Central memory CD4-positive, alpha-beta T cell (primary cell): ENCODE measurements at places on chromosomes 2 and 18.

- DNase-seq, result no peak
These were observed 272.4 kb downstream of the RND3 start for GRCh38 chr2:150215041-150215440.

DNA sequence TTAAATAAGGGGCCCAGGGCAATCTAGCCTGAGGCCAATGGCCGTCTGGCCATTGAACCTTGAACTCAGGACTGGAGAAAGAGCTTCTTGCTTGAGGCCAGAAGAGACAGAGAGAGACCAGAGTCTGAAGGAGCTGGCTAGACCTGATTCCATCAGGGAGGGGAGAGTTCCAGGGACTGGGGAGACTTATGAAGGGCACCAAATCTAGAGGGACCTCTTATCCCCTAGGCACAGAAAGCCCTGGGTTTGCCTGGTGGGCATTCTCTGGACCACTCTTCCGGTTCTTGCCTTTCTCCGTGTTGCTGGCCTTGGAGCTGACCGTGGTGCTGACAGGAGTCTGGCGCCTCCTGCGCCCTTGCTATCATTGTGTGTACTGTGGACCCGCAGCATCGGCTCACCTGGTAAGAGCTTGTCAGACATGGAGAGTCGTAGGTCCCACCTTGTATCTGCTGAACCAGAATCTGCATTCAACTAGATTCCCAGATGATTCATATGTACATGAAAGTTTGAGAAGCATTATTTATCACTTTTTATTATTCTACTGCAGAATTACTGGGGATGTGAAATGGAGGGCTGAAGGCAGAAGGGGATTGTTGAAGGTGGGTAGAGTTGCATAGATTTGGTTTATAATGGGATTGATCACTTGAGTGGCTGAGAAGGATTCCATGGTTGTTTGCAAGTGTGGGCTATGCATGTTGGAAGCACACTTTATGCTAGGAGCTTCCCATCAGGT lies 4.3 kb upstream of the TRPM8 start:
- DNase-seq, result no peak

GRCh38 chr18:70840649-70841048 lies 551.8 kb downstream of the SOCS6 start:
- no peak for DNase-seq

DNA sequence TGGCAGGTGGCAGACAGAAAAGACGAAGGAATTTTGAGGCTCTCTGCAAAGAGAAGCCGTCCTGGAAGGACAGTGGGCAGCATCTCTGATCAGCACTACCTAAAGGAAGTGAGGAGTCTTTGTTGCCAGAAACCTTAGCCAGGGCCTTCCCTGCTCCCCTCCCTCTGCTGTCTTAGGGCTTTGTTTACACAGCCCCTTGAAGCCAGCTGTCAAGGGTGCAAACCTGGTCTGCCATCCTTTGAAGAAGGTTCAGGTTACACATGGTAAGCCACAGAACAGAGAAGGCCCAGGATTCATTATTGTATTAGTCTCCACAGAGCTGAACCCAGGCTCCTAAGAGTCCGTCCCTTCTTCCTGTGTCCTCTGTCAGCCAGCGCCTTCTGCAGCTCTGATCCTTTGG lies 356.7 kb downstream of the TGIF1 start:
- DNase-seq, result no peak

DNA sequence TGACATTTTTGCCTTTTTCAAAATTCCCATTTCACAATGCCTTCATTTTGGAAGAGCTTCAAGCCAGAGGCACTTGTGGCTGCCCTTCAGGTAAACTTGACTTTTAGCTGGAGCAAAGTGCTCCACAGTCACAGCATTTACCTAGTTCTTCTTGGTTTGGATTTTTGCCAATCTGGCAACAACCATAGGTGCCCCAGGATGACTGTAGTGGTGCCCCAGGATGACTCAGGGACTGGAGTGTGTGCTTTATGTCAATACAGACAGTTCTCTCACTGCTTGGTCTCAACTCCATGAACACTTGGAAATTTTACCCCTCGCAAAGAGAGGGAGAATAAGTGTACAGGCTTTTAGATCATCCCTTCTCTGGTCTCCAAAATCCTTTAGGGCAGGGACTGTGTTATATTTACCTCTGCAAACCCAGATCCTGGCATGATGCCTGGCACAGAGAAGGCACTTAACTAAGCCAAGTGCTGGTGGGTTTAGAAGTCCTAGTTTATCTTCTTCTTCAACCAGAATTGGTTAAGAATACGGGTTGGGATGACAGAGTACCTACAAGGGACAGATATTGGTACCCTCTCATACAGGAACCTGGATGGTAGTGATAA lies 15.3 kb upstream of the PTPN4 start:
- DNase-seq, result no peak

GRCh38 chr2:186611526-186611925 lies 21.7 kb downstream of the ITGAV start:
- DNase-seq, result no peak

GRCh38 chr2:176126929-176127773 lies 2.4 kb upstream of the HOXD8 start:
- DNase-seq, result peak; percentile 51

DNA sequence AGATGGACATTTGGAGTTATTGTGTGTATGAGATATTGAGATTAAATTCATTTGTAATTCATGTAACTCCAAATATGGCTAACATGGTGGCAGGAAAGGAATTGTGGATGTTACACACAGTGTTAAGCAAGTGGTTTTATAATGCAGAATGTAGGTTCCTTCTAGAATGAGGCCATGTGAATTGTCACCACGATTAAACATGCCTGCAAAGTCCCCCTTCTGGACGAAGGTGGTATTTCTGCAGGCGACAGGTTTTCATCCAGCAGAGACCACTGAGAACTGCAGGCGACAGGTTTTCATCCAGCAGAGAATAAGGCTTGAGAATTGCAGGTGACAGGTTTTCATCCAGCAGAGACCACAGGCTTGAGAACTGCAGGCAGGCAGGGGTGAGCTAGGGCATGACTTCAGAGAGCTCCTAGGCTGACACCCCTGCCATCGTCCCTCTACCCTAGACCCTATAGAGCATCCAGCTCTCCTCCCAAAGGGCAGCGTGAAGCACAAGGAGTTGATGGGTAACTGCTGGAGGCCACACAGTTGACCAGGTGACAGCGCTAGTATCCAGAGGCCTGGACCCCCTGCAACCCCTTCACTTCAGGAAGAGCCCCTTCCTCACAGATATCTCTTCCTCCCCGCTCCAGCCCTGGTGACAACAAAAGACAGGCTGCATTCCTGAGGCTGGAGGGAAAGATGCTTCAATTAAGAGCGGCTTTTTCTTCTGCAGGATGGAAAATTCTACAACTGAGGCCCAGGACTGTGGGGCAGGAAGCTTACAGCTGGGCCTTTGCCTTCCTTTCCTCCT lies 175.8 kb downstream of the LOXHD1 start:
- peak; percentile 24 for DNase-seq

- DNase-seq, result no peak
These were observed 402.2 kb downstream of the CLIP4 start for GRCh38 chr2:29517413-29517812.

DNA sequence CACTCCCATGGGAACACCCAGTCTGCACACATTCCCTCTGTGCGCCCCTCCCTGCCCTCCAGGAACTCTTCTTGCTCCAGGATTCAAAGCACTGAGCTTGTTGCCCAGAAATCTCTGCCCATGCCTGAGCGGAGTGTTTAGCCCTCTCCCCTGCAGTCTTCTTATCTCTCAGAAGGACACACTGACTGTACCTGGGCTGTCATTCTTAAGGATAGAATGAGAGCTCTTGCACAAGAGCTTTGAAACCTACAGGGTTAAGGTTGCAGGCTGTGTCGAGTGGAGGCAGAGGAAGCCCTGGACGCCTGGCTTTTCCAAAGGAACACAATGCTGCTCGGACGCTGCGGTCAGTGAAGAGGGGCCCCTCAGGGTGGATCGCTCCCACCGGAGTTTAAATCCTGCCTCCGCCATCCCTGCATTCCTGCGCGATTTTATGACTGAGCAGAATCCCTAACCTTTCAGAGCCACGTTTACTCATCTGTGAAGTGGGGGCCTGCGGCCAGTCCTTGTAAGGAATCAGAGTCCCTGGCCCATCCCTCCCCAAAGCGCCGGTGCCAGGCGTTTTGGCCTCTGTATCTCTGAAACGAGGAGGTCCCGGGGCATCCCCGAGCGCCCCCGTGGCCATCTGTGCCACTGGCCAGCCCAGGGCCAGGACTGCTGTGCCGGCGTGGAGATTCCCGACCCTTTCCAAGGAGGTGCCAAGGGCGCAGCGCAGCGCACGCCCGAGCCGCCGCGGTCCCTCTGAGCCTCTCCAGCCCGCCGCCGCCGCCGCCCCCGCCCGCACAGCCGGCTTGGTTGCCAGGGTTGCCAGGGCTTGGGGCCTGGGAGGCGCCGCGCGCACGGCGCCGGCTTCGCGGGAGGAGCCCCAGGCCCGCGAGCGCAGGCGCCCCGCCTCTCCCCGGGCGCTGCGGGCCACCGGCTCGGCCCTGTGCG lies 58.9 kb downstream of the FAM168B start:
- DNase-seq, result no peak

GRCh38 chr2:166112193-166112605 lies 15.6 kb downstream of the SCN1A start:
- DNase-seq, result no peak

DNA sequence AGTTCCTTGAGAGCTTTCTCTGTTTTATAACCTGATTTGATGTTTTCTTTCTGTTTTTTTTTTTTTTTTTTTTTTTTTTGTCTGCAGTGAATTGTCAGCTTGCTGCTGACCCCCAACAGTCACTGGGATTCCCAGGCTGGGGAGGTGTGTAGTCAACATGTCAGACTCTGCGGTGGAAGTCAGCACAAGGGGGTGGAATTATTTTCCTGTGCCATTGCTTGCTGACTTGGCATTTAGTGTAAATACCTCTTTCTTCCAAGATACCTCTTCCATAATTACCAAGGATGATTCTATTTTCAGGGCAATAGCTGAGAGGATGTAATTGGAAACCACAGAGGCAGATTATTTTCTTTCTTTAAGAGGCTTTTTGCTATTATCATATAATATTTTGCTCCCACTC lies 266.3 kb downstream of the CCDC85A start:
- DNase-seq, result no peak

DNA sequence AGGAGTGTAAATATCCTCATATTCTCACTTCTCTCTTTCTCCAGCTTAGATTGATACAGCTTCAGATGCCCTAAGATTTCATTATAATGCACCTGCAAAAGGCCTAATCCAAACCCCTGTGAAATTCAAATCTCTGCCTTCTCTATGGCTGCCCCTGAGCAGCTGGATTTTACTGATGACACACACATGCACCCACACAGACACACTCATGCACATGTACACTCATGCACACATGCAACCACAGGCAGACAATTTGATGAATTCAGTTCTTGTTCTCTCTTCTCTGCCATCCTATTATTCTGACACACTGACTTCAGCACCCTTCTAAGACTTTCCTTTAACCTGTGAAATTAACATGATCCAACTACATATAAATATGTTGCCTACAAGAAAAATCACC lies 563.2 kb downstream of the RNF144A start:
- DNase-seq, result no peak

GRCh38 chr18:4319738-4320677 lies 135.1 kb downstream of the DLGAP1 start:
- no peak for DNase-seq

- no peak for DNase-seq
These were observed 28.7 kb downstream of the SRSF7 start for GRCh38 chr2:38722271-38723061.

GRCh38 chr18:34909637-34910364 lies 131.4 kb upstream of the MAPRE2 start:
- DNase-seq, result no peak

DNA sequence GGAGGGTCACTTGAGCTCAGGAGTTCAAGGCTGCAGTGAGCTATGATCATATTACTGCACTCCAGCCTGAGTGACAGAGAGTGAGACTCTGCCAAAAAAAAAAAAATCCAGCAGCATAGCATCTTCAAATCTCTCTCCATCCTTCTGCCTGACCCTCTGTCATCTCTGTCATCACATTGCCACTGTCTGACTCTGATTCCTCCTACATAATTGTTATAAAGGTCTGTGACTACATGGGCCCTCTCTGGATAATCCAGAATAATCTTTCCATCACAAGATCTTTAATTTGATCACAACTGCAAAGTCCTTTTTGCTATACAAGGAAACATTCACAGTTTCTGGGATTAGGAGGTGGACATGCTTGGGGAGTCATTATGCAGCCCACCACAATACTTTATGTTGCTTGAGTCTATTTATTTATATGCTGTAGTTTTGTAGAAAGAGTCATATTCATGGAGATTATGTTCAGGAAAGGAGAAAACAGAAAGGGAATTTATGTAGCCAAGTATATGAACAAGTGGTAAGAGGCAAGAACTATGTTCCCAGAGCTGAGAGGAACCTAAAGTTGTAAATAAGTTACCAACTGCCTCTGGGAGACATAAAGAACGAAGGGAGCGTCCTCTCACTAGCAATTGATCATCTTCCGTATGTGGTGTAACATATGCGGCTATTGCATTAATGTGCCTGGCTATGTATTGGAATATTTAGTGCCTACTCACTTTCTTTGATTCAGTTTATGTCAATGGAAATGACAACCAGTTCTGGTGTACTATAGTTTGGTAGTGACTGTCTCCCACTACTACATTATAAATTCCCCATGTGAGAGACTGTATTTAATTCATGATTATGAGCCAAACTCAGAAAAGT lies 21.5 kb downstream of the RND3 start:
- no peak for DNase-seq

DNA sequence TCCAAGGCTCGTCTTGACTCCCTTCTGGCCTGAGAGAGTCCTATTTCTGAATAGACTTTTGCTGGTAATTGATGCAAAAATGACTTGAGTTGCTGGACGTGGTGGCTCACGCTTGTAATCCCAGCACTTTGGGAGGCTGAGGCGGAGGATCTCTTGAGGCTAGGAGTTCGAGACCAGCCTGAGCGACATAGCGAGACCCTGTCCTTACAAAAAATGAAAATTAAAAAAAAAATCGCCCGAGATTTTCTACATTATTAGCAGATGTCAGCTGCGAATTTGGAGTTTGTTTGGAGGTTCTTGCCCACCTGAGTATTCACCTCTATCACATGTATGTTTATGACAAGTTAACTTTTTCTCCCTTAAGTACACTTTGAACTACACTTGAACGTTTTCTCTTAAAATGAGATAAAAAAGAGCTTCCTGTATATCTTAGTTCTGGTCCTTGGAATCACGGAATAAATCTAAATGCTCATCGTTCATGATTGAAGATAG lies 471 bp upstream of the C2orf42 start:
- no peak for DNase-seq

- DNase-seq, result no peak
These were observed 54.4 kb downstream of the TRAPPC12 start for GRCh38 chr2:3433776-3434400.

GRCh38 chr18:73981796-73982195 lies 165.8 kb downstream of the FBXO15 start:
- DNase-seq, result no peak
